ENCODE measurements at places on chromosomes 16 and 17. TPM values are rescaled to one million over a fixed set of nuclear protein-coding genes. Genes with fewer than 3 reads are reported as not detected.

AANAT gene
- not detected for total RNA-seq

OR3A2 gene
- 2.4 TPM for total RNA-seq

PRM3 gene
- total RNA-seq: not detected

AMZ2 gene
- 81.2 TPM for total RNA-seq

SLC5A11 gene
- 0.19 TPM for total RNA-seq

ZFP3 gene
- 13.0 TPM for total RNA-seq

GDE1 gene
- 23.3 TPM for total RNA-seq

- peaks cover 51% of the 10 kb centered on the region for H3K4me1 ChIP-seq
- H3K27ac ChIP-seq: peak overlapping the region; percentile 36
- no peaks in the 10 kb centered on the region for H3K27me3 ChIP-seq
- no peaks in the 10 kb centered on the region for H3K36me3 ChIP-seq
- peak; percentile 72 for DNase-seq
Measured at GRCh38 chr17:68200689-68201417, 47.0 kb upstream of the AMZ2 start.

DNA sequence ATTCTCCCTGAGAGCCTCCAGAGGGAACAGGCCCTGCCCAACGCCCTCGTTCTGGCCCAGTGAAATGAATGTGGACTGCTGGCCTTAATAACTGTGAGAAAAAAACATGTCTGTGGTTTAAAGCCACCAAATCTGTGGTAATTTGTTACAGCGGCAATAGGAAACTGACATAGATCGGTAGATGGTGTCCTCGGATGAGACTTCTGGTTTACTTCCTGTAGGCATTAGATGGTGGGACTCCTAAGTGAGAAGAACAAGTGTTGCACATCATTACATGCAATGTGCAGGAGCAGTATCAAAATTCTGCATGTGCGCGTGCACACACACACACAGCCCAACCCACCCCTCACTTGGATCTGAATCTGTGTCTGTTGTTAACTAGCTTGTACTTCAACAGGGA, 42.0 kb downstream of the CDK5R1 start:
- H3K27me3 ChIP-seq: no peaks in the 10 kb centered on the region
- DNase-seq: no peak
- no peak overlapping the region for H3K4me3 ChIP-seq
- peaks cover 19% of the 10 kb centered on the region for H3K4me1 ChIP-seq
- H3K27ac ChIP-seq: no peak overlapping the region

DNA sequence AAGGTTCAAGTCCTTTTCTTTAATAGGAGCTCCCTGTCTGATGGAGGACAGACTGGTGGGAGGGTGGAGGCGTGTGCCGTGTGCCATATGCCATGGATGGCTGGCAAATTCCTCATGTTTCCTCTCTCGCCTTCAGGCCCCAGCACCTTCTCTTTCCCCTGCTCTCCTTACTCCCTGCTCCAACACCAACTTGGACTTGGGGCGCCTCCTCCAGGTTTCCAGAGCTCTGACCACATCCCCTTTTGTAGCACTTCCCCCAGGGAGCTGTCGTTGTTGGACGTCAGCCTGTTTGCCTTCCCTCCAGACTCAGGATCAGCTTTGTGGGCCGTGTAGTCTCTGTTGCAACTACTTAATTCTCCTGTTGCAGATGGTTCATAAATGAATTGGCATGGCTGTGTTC, 30.7 kb downstream of the TMC7 start:
- DNase-seq: no peak
- no peaks in the 10 kb centered on the region for H3K36me3 ChIP-seq
- H3K27ac ChIP-seq: no peak overlapping the region
- no peaks in the 10 kb centered on the region for H3K4me1 ChIP-seq
- no peak overlapping the region for H3K4me3 ChIP-seq

DNA sequence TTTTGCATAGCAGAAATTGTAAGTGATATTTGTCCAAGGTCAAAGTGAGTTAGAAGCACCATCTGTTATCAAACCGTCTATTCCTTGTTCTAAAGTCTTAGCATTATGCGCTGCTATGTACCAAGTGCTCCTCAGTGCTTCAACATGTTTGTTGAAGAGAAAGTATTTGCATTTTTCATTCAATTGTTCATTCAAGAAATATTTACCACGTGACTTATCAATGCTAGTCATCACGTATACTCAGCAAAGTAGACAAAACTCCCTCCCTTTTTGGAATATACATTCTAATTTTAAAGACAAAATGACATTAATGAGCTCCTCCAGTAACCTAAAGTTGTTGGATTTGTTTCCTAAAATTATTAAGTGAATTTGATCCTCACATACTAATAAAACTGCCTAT, 388.0 kb upstream of the CDH8 start:
- no peak overlapping the region for H3K4me3 ChIP-seq
- no peak for DNase-seq
- no peaks in the 10 kb centered on the region for H3K27me3 ChIP-seq
- no peaks in the 10 kb centered on the region for H3K36me3 ChIP-seq

DNA sequence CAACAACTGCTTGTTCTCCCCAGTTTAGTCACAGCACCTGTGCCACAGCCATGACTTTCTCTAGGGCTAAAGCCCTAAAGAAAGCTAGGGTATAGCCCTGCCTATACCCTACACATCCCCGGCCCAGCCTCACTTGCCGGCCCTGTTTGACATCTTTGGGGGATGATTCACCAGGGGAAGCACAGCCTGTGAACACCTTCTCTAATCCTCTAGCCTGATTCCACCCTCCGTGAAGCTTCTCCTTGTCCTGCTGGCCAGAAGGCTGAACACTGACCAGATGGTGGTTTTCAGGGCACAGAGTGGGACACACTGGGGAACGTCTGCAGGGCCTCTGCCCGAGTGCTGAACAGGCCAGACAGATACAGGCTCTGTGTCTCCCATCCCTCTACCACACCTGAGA, 6.0 kb downstream of the CLEC16A start:
- no peak overlapping the region for H3K4me3 ChIP-seq
- H3K27me3 ChIP-seq: no peaks in the 10 kb centered on the region
- no peak for DNase-seq
- H3K4me1 ChIP-seq: peaks cover 46% of the 10 kb centered on the region
- H3K36me3 ChIP-seq: no peaks in the 10 kb centered on the region
- H3K27ac ChIP-seq: no peak overlapping the region

GRCh38 chr17:81332914-81333528, 37.9 kb upstream of the SLC38A10 start:
- no peaks in the 10 kb centered on the region for H3K4me1 ChIP-seq
- no peaks in the 10 kb centered on the region for H3K36me3 ChIP-seq
- DNase-seq: no peak
- H3K27me3 ChIP-seq: no peaks in the 10 kb centered on the region

- no peak for DNase-seq
- H3K36me3 ChIP-seq: no peaks in the 10 kb centered on the region
- no peak overlapping the region for H3K4me3 ChIP-seq
- H3K27ac ChIP-seq: no peak overlapping the region
- no peaks in the 10 kb centered on the region for H3K27me3 ChIP-seq
- H3K4me1 ChIP-seq: peaks cover 8% of the 10 kb centered on the region
Measured at GRCh38 chr16:88920618-88921590, 54.4 kb upstream of the PABPN1L start.

- no peaks in the 10 kb centered on the region for H3K36me3 ChIP-seq
- H3K27ac ChIP-seq: no peak overlapping the region
- DNase-seq: no peak
- no peaks in the 10 kb centered on the region for H3K27me3 ChIP-seq
- H3K4me1 ChIP-seq: no peaks in the 10 kb centered on the region
Measured at GRCh38 chr16:84842516-84843148, 22.8 kb downstream of the CRISPLD2 start.

- DNase-seq: no peak
- H3K36me3 ChIP-seq: no peaks in the 10 kb centered on the region
- peaks cover 3% of the 10 kb centered on the region for H3K27me3 ChIP-seq
- no peak overlapping the region for H3K27ac ChIP-seq
Measured at GRCh38 chr17:44360144-44360533, 3.5 kb downstream of the FAM171A2 start.

DNA sequence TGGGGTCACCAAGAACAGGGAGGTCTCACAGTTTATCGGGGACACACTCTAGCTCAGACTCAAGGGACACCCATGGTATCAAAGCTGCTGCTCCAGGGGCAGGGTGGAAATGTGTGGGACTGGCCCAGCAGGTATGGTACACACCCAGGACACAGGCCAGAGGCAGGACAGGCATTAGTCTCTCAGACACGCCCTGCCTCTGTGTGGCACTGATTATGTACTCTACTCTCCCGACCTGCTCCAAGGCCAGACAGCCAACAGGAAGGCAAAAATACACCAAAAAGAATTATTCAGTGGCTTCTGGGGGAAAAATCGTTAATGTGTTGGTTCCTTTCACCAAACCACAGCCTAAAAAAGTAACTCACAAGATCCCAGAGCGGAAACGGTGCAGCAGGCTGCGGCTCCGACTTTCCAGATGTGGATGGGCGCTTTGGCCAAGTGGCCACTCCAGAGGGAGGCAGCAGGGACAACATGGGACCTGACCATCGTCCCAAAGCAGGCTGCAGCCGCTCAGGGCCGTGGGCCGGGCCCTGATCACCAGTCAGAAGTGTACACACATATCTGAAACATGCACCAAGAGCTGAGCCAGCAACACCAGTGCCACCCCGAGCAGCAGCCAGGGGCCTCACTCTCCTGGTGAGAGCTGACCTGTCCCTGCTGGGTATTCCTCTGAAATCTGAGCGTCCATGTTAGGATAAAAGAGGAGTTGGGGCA, 1.0 kb upstream of the SIRT7 start:
- H3K36me3 ChIP-seq: peaks cover 21% of the 10 kb centered on the region
- H3K27me3 ChIP-seq: no peaks in the 10 kb centered on the region
- peaks cover 32% of the 10 kb centered on the region for H3K4me1 ChIP-seq
- no peak overlapping the region for H3K27ac ChIP-seq
- no peak for DNase-seq

Measured in CD4-positive, alpha-beta memory T cell (primary cell).